ENCODE measurements at places on chromosomes 5 and 9.

DNA sequence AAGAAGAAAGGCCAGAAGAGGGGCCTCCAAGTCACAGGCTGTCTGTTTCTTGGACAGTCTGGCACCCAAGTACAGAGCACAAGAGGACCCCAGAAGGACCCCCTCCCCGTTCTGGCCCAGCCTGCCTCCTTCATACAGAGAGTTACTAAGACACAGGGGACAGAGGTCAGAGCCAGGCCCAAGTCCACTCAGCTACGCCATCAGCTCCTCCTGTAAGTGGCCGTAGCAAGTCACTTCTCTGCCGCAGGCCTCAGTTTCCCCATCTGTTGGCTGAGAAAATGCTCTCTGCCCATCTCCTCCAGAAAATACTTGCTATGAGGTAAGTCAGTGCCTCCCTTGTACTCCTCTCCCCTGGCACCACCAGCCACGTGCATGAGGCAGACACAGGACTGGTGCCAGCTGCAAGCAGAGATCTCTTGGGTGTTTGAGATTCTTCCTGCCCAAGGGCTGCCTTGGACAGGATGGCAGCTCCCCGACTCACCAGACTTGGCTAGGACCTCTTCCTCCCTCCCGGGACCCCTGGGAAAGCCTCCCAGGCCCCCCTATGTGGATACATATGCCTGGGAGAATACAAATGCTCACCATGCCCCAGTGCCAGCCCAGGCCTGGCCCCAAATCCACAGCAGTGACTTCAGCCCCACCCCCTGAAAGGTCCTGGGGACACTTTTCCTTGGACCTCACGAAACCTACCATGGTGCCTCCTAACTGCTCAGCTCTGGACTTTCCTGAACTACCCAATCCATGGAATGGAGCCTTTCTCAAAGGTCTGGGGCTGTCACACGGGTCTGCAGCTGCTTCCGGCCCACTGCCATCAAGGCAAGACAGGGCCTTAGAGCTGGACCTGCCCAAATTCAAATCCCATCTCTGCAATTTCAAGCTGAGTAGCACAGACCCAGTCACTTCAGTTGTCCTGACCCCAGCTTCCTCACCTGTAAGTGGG is 5.1 kb downstream of the EEIG1 start:
- DNase-seq: no peak

- DNase-seq: no peak
Observed at GRCh38 chr5:158056130-158056825, 197.3 kb upstream of the CLINT1 start.

DNA sequence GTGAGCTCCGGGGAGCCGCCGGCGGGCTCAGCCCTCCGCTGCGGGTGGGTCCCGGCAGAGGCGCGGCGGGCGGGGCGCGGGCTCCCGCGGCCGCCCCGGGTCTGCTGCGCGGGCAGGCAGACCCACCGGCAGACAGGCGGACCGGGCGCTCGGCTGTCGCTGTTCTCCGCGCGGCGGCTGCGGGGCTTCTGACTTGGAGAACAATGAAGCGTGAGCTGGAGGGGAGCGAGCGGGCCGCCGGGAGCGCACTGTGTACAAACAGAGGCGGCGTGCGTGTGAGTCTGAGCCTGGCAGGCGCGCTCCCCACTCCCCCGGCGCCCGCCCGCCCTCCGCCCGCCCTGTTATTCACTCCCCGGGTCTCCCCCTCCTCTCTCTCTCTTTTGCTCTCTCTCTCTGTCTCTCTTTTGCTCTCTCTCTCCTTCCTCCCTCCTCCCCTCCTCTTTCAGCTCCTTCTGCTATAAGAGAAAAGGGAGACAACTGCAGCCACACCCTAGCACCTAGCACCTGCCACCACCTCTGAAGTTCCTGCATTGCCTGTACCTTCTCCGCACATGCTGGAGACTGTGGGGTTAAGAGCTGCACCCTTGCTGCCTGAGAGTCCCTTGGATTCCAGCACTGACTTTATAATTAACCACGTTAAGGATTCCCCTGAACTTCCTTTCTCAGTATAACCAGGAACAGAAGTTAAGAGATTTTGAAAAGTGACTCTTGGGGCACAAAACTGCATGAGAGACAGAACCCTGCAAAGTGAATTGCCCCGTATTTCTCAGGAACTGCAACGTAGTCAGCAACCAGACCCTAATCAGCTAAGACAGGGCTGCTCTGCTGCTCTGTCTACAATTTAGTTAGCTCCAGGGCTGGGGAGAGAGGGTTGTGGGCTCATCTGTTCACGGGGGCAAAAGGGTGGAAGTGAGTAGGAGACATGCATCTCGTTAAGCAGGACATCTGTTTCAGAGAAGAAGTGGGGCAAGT is at the start of gene EDIL3:
Gene EDIL3, minus strand, starts transcription at position 277 of the 972 bp plus-strand sequence. CDS start 506 bp downstream, outside the sequence.
- peak; percentile 48 for DNase-seq

DNA sequence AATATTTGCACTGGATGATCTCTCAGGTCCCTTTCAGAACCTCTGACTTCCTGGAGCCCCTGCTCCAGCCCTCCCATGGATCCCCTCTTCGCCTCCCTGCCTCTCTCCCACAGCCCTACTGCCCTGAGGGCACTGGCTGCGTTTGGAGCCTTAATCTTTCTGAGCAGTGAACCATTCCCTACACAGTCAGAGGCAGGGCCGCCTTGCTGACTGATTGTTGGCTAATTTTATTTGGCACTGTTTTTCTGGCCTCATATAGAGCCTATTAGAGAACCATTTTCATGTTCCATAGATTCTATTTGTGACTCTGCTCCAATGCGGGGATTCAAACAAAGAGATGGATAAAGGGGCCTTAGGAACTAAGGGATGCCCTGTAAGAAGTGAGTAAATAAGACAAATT is 91.1 kb downstream of the BRINP1 start:
- no peak for DNase-seq

Measured in H4 (cell line).